Stimulated activated CD4-positive, alpha-beta T cell treated with anti-CD3 and anti-CD28 coated beads, Interleukin-15, amount 100 ng/mL, for 48 hours (primary cell): ENCODE measurements at places on chromosomes 5 and 9.

DNA sequence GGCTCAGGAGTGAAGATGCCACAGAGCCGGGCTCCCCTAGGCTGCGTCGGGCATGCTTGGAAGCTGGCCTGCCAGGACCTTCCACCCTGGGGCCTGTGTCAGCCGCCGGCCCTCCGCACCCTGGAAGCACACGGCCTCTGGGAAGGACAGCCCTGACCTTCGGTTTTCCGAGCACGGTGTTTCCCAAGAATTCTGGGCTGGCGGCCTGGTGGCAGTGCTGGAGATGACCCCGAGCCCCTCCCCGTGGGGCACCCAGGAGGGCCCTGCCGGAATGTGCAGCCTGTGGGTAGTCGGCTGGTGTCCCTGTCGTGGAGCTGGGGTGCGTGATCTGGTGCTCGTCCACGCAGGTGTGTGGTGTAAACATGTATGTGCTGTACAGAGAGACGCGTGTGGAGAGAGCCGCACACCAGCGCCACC is 113.1 kb downstream of the RXRA start:
- no peak for DNase-seq

DNA sequence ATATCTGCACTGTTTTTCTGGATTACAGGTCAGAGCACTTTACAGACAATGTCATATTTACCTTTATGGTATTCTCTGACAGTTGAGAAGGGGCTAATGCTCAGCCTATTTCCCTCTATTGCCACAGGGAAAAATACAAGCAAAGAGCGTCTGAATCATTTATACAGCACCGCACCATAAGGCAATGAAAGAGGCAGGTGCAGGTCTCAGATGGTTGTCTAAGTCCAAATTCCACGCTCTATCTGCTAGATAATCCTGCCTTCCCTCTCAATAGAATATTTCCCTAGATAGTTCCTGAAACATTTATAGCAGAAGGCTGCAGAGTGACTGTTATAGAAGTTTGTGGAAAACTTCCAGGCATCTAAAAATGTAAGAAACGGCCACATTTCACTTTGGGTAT is 446.1 kb upstream of the CDH6 start:
- no peak for DNase-seq

DNA sequence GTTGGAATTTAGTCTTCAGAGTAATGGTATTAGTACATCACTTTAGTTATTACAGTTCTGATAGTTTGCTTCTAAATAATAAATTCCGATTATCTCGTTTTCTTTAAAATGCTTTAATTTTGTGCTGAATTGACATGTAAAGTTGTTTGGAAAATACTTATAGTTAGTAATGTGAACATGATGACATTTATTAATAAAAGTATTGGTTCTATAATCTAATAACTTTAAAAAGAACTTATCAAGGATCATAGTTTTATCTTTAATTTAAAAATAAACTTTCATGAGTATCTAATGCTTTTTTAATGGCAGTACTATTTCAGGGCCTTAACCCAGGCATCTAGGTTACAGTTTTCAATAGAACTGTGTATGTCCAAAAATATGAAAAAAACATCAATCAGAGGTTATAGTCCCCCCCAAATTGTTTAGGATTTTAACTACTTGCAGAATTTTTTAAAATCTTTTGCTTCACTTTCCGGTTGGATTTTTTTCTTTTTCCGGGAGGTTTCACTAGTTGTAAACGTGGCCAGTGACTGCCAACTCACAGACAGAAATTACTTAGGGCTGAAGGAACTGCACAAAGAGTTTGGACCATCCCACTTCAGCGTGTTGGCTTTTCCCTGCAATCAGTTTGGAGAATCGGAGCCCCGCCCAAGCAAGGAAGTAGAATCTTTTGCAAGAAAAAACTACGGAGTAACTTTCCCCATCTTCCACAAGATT is 680 bp downstream of the GPX8 start:
- DNase-seq = no peak

- DNase-seq = no peak
These were observed 21.9 kb downstream of the USP20 start for GRCh38 chr9:129857207-129857606.

DNA sequence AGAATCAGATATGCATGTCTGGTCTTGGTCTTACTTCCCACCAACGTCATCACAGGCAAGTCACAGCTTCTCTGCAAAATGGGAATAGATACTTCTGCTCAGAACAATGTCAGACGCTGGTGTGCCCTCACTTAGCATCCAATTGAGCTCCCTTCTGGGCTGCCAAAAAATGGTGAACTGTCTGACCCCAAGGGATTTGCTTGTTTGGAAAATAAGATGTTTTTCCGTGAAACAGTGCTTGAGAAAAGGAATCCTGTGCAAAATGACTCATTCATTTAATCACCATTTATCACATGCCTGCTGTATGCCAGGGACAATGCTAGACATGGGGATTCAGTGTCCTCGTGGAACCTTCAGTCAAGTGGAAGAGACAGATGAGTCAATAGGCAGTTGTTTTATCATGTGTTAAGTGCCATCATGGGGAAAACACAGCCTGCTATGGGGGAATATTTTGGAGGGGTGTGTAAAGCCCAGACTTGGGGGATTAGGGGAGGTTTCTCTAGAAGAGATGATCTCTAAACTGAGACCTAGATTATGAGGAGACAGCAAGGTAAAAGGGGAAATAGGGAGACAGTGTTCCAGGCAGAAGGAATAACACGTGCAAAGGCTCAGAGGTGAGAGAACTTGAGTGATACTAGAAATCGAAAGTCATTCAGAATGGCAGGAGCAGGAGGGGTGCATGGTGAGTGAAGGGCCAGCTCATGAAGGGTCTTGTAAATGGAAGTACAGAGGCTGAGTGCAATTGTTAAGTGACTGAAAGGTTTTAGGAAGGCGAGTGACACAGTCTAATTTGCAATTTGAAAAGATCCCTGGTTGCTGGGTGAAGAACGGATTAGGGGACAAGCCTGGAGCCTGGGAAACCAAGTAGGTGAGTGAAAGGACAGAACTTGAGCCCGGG is 3.9 kb downstream of the NIPAL4 start:
- DNase-seq = no peak

GRCh38 chr5:83059341-83059740 is 17.9 kb downstream of the TMEM167A start:
- DNase-seq = no peak

GRCh38 chr5:41112486-41113455 is 41.6 kb upstream of the MROH2B start:
- no peak for DNase-seq

DNA sequence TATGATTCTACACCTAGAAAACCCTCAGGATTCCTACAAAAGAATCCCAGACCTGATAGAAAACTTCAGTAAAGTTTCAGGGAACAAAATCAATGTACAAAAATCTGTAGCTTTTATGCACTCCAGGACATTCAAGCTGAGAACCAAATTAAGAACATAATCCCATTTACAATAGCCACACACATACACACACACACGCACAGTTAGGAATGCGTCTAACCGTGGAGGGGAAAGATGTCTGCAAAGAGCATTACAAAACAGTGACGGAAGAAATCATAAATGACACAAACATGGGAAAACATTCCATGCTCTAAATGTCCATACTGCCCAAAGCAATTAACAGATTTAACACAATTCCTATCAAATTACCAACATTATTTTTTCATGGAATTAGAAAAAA is 51.4 kb upstream of the CAST start:
- DNase-seq = no peak

GRCh38 chr5:174501461-174502069 is 222.8 kb upstream of the MSX2 start:
- DNase-seq = no peak

- no peak for DNase-seq
These were observed 680.8 kb downstream of the CETN3 start for GRCh38 chr5:89728750-89729149.

DNA sequence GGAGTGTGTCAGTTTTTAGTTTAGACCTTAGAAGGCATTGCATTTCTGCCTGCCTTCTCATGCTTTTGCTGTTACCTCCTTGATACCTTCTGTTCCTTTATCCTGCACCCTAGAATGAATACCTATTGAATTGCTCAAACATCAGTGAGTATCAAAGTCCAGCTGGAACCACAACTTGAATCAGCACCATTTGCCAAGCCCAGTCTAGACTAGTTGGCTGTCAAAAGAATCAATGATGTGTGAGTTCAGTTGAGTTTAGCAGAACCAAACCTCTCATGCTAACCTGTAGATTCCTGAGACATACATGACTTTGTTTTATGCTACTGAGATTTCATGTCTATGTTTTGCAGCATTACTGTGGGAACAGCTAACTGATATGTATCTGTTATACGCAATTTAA is 116.6 kb downstream of the FAM170A start:
- no peak for DNase-seq

DNA sequence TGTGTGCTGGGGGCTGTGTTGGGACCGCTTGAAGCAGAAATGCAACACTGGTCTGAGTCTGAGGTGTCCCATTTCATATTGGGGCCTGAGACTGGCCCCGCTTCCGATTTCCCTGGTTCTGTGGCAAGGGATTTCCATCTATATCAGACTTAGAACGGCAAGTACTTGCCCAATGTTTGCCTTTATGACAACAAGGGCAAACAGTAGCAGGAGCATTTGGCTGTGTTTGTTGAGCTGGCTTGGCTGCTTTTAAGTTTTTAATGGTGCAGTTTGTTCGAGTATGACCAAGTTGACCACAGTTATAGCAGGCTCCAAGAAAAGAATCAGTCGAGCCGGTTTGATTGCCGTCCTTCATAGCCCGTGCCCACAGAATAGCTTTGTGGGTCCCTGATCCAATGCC is 17.0 kb downstream of the HSDL2 start:
- no peak for DNase-seq

GRCh38 chr9:79134654-79135053 is 437.1 kb upstream of the TLE4 start:
- no peak for DNase-seq

GRCh38 chr5:168772316-168772961 is 193.3 kb upstream of the PANK3 start:
- DNase-seq = no peak

GRCh38 chr5:161095953-161096352 is 243.9 kb upstream of the ATP10B start:
- no peak for DNase-seq

DNA sequence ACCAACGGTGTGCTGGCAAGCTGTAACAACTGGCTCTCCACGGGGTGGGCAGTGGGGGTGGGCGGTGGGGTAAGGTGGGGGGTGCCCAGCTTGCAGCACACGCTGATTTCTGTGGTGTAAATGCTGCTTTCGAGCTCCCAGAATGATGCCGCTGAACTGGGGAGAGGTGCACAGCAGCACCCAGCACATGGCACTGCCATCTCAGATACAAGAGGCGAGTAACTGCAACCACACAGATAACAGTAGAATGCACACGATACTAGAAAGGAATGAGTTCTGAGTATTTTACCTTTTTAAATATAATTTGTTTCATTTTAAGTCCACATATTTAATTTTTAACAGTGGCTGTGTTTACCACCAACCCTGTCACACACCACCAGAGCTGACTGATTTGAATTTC is 87.9 kb downstream of the SEMA4D start:
- DNase-seq = no peak

DNA sequence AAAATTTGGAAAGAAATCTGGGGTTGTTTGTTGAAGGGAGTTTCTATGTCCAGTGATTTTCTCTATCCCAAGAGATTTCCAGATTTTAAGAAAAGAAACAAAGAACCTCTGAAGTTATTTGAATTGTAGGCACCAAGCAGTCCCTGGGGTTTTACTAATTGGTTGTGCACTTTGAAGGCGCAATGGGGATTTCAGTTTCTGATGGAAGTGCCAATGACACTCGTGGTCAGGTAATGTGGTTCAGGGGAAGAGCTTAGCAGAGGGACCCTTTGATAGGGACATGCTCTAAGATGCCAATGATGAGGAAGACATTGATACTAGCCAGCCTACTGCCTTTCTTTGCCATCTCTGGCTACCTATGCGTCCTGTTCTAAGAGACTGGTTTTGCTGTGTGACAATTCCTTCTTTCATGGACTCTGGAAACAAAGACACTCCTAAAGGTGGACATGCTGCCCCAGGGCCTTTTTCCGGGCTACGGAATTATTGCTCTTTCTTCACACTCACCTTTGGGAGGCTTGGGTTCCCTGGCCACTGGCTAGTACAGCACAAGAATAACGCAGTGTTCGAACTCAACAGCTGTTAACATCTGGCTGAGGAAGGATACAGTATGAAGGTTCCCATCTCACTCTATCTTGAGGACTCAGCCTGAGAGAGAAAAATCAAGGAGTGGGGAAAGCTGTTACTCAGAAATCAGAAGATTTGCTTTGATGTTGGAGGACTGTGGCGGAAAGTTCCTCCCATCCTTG is 6.9 kb upstream of the TRAF1 start:
- DNase-seq = no peak
